ENCODE measurements at places on chromosomes 5 and 9.

GRCh38 chr9:7289773-7290172, 509.8 kb downstream of the DMAC1 start:
- no peak for DNase-seq

DNA sequence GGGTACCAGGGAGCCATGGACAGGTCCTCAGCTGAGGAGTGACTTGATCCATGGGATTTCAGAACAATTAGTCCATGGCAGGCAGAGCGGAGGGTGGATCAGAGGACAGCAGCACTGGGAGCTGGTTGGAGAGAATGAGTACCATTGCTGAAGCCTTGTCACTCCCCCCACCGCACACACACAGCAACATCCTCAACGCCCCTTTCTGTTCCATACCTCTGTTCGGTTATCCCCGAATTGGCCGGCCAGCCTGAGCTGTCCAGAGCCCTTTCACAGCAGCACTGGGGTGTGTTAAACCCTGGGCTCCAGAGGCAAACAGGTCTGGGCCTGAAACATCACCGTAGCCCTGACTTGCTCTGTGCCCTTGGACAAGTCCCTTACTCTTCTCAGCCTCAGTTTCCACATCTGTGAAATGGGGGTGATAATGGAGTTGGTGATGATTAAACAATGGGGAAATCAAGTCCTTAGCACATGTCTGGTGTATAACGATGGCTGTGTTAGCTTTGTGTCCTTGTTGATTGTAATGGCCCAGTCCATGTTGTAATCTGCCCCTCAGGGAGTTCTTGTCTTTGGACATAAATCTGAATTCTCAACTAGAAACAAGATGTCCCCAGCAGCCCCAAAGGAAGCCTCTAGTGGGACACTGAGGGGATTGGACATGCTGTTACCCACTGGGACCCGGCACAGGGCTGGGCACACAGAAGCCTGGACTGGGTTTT, 16.9 kb downstream of the GSN start:
- no peak for DNase-seq

- DNase-seq: no peak
Observed at GRCh38 chr9:96062854-96063253, 187.4 kb downstream of the ERCC6L2 start.

DNA sequence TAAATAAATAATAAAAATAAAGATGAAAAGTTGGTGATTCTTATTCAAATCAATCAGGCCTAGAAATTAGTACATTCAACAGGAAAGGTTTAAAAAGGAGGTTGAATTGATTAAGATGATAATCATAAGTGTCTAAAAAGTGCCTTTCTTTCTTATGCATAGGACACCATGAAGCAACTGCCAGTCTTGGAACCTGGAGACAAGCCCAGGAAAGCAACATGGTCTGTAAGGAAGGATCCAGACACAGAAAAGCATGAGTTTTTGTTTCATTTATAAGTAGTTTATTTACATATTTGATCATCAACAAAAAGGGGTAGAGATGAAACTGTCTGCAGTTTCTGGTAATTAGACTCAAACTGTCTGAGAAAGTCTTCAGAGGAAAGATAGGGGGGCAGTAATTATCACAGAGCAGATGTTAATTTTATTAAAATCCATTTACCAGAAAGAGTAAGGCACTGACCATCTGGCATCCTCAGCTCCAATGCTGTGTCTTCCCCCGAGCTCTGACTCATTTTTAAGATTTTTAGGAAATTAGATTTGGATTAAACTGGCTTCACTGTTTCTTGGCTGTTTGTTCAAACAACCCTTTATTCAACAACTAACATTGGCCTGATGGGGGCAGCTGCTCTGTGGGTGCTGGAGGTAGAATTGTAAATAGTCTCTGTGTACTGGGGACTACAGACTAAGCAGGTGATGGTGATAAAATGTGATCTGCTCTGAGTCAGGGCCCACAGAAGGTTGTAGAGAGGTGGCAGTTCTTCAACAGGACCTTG, 2.7 kb downstream of the RABEPK start:
- DNase-seq: no peak

- DNase-seq: no peak
Observed at GRCh38 chr5:74798977-74799911, 32.2 kb downstream of the NSA2 start.
